ENCODE measurements at places on chromosomes 16 and 17.

DNA sequence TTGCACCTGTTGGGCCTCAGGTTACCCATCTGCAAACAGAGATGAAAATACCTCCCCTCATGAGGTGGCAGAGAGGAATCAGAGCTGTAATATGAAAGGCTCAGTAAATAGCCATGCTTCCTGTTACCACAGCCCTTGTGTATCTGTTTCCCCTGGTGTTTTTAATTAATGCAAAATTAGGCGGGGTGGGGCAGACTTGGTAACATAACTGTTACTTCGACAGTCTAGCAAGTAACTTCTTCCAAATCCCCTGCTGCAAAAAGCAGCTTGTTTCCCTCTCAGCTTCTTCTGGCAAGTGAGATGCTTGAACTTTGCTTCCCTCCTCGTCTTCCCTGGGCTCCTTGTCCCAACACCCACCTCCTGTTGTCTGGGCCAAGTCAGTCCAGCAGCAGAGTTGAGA is 381.5 kb downstream of the CPPED1 start:
- no peak for DNase-seq

- no peak for DNase-seq
Measured at GRCh38 chr17:79045001-79045729, 21.2 kb downstream of the C1QTNF1 start.

- no peak for DNase-seq
Measured at GRCh38 chr16:25258861-25259179, 1.2 kb upstream of the ZKSCAN2 start.

GRCh38 chr17:35192708-35193107 is 1.5 kb downstream of the SLC35G3 start:
- DNase-seq = no peak

DNA sequence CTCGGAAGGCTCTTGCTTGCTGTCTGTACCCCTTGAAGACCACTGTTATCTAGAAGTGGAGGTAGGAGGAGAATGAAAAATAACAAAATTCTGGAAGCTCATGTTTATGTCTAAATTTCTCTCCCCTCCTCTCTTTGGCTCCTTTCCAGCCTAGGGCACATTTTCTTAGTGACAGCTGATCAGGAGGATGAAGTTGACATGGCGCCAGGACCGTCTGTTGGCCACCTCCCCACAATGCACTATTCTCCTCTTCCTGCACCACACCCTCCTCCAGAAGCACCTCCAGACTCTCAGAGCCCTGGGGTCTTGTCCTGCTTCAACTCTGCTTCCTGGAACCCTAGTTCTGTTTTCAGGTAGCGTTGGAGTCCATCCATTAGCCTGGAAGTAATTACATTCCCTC is 25.5 kb upstream of the SSTR2 start:
- DNase-seq = no peak

DNA sequence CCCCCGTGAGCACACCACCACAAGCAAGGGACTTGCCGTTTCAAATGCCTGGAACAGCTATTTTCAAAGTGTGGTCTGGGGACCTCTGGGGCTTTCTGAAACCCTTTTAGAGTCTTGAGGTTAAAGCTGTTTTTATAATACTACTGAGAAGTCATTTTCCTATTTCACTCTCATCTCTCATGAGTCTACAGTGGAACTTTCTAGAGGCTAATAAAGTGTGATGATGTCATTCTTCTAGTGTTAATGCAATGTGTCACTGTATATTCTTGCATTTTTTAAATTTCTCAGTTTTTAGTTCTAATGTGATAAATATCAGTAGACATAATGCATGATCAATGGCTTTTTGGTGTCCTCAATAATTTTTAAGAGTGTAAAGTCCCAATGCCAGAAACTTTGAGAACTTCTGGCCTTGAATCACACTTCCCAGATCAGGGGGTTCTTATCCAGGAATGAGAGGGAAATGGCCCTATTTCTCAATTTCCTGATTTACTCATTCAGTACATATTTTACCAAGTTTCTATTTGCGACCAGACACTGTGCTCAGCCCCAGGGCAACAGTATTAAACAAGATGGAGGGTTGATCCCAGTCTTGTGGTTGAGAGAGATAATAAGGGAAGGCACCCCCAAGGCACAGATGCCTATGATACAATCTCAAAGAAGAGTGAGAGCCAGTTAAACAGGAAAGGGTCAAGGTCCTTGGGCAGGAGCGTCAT is 444.0 kb downstream of the HS3ST3B1 start:
- no peak for DNase-seq

GRCh38 chr16:1793578-1794220 is at the start of gene IGFALS:
Gene IGFALS, minus strand, starts transcription at chr16:1793705. Its CDS starts 53 bp downstream, at chr16:1793652.
- peak; percentile 8 for DNase-seq

DNA sequence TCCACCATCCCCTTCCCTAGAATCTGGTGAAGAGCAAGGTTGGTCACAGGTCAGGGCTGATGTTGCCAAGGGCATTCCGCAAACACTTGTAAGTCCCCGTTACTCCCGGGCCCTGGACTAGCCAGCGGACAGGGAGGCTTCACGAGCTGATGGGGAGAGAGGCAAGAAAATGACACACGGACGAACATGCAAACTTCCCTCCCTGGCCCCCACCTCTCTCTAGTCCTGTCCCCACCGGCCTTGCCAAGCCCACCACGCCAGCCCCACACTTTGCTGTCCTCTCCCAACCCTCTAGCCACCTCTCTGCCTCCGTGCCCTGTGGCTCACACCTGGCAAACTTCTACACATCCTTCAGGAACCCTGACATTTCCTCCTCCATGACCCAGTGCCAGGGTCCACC is 54.8 kb downstream of the RPH3AL start:
- DNase-seq = no peak

DNA sequence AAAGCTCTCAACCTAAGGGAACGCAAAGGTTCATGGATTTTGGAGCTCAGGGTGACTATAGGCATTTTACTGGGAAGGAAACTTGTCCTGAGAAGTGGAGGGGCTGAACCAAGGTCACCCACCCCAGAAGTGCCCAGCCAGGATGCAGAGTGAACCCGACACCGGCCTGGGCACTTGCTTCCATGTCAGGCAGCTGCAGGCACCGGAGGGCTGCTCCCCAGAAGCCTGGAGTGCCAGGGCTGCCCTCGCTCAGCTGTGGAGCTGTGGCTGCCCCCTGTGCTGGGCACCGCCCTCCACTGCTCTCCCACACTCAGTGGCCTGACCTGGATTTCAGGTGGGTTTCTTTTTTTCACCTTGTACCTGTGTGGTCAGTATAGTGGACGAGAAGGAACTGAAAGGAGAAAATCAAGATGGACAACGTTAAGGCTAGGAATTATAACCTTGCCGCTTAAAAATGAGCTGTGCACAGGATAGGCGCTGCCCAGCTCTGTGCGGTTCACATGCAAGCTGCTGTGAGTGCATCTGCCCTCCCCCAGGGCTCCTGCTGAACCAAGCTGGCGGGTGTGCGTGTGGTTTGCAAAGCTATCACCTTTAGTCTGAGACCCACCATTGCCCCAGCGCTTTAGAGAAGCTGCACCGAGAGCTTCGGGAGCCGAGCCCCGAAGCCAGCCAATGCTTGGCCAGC is 2.2 kb downstream of the MAPK8IP3 start:
- no peak for DNase-seq

DNA sequence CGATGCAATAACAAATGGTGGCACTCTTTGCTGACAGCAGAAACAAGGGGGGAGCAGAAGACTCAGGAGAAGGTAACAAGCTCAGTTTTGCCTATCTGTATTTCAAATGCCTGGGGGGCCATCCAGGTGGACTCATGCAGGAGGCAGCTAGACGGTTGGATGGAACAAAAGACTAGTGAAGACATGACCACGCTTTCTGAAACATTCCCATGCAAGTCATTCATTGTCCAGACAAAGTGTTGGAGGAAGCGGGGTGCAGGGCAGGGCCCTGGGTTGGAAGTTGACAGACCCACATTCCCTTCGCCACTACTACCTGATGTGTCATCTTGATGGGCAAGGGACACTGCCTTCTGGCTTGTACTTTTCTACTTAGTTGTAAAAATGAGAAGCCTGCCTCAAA is 29.8 kb upstream of the CRYBA1 start:
- no peak for DNase-seq

DNA sequence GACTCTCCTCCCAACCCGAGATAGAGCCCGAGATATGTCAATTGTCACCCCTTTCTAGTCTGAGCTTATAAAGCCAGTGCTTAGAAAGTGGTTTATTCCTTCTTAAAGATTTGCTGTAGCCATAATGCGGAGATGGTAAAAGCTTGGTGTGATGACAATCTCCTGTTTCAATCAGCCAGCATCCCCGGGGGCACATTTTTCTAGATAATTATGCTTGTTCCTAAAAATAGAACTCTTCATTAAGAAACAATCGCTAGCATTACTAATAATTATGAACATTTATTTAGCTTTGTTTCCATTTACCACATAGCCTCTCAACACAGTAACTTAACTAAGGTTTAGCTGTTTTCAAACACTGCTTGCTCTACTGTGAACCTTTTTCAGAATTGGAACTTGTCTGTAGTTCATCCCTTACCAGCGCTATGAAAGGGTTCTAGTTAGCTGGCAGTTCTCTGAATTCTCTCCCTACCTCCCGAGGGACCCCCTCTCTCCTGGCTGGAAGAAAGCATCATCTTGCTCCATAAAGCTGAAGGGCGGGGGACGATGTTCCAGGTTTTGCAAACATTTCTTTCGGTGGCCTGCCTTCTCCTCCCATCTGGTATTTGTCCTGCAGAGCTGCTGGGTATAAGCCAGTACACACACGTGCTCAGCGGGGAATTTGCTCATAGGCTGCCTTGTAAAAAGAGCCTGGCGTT is 922 bp upstream of the MRPL58 start:
- DNase-seq = no peak

- no peak for DNase-seq
Measured at GRCh38 chr17:10186771-10187410, 11.5 kb downstream of the GAS7 start.

- DNase-seq = no peak
Measured at GRCh38 chr17:64196601-64197000, 66.5 kb downstream of the TEX2 start.

GRCh38 chr17:72128039-72128438 is 7.2 kb downstream of the SOX9 start:
- no peak for DNase-seq

DNA sequence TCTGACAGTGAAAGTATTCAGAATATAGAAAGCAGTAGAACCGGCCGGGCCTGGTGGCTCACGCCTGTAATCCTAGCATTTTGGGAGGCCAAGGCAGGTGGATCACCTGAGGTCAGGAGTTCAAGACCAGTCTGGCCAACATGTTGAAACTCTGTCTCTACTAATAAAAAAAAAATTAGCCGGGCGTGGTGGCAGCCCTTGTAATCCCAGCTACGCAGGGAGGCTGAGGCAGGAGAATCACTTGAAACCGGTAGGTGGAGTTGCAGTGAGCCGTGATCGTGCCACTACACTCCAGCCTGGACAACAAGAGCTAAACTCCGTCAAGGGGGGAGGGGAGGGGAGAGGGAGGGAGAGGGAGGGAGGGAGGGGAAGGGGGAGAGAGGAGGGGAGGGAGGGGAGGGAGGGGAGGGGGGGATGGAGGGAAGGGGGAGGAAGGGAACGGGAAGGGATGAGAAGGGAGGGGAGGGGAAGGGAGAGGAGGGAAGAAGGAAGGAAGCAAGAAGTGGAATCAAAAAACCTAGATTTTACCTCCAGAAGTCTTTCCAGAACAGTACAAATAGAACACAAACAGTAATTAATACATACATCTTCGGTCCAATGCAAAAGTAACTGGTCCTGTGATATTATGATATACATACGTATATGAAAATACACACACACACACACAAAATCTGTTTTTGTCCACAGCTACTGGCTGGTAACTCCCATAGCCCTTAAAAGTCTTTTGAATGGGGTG is 10.9 kb upstream of the NT5C start:
- DNase-seq = no peak

- DNase-seq = no peak
Measured at GRCh38 chr16:20903116-20903898, 2.7 kb downstream of the LYRM1 start.

DNA sequence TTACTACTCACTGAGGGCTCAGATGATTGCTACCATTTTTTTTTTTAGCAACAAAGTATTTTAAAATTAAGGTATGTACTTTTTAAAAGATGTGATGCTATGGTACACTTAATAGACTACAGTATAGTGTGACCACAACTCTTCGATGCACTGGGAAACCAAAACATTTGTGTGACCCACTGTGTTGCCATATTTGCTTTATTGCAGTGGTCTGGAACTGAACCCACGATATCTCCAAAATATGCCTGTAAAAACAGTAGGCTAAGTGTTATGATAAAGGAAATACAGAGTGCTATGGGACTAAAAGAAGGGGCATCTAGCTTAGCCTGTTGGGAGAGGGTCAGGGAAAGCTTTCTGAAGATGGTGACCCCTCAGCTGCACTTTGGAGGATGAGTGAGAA is 41.6 kb upstream of the HNF1B start:
- DNase-seq = no peak

GRCh38 chr16:64481497-64481896 is 640.4 kb downstream of the CDH11 start:
- DNase-seq = no peak

GRCh38 chr16:4957420-4957719 is 760 bp upstream of the SEC14L5 start:
- DNase-seq = no peak

DNA sequence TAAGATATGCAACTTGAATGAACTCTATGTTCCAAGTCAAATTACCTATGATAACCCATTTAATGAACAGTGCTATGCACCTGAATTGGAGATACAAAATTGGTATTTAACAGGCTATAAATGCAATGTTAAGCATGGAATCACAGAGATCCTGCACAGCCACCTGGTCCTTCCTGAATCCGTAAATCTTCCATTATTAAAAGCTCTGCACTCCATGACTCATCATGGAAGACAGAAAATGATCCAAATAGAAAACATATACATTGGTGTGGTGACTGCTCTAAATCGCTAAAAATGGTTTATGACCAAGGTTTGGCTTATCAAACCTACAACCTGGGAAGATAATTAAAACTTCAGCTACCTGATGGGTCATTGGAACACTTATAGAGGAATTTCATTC is 45.3 kb downstream of the GLG1 start:
- DNase-seq = no peak

GRCh38 chr17:37708616-37709212 is 36.1 kb downstream of the HNF1B start:
- no peak for DNase-seq

DNA sequence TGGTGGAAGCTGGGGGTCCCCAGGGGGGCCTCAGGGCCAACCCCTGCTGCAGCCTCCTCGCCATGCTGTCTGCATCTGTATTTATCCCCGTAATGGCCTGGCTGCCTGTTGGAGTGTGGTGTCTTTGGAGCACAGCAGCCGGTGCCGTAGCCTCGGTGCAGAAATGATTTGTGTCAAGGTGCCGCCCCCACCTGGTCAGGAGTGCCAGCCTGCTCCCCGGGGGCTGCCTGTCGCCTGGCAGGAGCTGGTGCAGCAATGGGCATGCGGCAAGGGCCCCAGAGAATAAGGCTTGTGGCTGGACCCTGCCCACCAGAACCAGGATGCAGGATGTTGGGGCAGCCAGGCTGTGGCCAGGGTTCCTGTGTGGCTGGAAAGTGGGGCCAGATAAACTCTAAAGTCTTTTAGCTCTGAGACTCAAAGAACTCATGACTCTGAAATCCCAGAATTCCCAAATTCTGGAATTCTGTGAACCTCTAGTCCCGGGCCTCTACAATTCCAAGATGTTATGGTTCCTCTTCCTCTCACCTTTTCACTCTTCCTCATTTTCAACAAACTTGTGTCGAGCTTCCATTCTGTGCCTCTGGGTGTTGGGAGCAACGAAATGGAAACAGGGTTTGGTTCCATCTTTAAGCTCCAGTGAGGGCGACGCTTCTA is 5.9 kb downstream of the CPNE2 start:
- DNase-seq = no peak

GRCh38 chr17:9195961-9196670 is 174.8 kb downstream of the NTN1 start:
- no peak for DNase-seq

GRCh38 chr16:9148374-9149015 is 57.1 kb downstream of the HAPSTR1 start:
- DNase-seq = no peak

Measured in 8988T (cell line).